ENCODE measurements at places on chromosomes 4 and X. TPM values are rescaled to one million over a fixed set of nuclear protein-coding genes. Genes with fewer than 3 reads are reported as not detected.

DNA sequence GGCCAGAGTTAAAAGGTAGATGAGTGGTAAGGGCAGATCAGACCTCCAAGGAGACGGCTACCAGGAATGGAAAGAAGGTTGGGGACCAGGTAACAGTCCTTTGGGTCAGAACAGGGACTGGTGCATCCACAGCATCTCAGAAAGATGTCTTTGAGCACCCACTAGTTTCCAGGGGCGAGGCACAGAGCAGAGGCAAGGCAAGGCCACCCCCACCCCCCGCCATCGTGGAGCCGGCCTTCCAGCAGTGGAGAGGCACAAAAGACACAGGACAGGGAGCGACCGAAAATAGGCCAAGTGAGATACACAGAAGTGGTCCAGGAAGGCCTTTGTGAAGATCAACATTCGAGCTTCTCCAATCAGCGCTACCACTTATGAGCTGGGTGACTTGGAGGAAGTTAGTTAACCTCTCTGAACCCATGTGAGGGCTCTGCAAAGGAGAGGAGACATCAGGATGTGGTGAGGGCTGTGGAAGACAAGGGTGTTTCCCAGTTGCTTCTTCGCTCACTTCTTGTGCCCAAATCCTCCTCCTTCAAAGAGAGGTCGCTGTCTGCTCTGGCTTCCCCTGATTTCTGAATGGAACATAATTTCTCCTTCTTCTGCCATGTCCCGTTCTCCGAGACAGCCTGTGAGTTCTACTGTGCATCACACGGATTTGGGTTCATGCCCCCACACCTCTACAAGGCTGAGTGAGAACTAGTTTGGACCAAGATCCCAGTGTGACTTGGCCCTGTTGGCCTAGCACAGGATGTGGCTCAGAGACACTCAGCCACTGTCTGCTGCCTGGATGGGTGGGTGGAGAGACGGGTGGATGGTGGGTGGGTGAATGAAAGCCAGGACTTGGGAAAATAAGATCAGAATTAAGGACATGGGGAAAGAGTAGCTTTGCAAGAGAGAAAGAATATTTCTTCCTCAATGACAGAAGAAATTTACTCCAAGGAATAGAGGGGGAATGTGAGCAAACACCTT, 16.7 kb upstream of the MSX1 start:
- no peak for DNase-seq

DNA sequence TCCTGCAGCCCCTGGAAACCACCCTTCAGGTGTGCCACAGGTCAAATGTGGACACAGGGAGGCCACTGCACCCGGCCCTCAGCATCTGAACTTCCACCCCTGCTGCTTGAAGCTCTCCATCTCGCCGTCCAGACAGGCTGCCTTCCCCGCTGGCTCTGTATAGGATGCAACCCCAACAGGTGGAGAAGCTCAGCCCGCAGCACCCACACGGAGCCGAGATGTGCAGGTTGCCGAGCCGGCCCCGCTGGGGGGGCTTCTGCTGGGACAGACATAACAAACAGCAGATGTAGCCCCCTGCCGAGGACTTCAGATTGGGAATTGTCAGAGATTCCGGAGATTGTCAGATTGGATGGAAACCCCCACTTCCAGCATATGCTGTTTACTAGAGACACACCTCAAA, 20.5 kb downstream of the TMEM187 start:
- no peak for DNase-seq

- DNase-seq = no peak
Observed at GRCh38 chr4:124450851-124451250, 261.7 kb downstream of the ANKRD50 start.

- no peak for DNase-seq
Observed at GRCh38 chr4:55314141-55314820, 31.8 kb upstream of the SRD5A3 start.

DNA sequence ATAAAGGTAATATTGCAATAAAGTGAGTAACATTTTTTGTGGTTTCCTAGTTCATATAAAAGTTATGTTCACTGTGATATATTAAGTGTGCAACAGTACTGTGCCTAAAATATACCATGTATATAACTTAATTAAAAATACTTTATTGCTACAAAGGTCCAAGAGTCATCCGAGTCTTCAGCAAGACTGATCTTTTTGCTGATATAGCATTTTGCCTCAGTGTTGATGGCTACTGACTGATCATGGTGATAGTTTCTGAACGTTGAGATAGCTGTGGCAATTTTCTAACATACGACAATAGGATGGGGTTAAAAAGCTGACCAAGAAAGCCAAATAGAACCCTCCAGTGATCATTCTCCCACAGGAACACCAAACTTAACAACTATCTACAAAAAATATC, 1302.7 kb downstream of the TECRL start:
- no peak for DNase-seq

GRCh38 chr4:95549246-95550114, 707 bp upstream of the UNC5C start:
- DNase-seq = no peak

GRCh38 chrX:13266641-13267345, 53.1 kb downstream of the ATXN3L start:
- no peak for DNase-seq

- DNase-seq = no peak
Observed at GRCh38 chrX:112081781-112082652, 559 bp downstream of the TRPC5 start.

DNA sequence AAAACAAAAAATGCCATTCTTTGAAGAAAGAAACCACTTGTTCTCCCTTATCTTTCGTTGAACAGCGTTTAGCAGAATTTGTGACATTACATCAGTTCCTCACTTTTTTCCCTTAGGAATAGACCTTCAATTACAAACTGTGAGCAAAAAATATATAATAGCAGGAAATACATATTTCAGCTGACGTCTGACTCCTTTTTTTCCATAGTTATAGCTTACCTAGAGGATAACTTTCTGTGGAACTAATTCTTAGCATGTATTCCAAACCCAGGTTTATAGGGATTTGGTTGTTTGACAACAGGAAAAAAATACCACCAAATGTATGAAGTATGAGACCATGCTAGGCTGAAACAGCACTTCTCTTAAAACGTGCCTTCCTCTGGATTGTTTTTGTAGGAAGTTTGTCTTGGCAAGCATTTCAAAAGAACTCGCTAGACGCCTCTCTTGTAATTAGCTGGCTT, 2.0 kb upstream of the LIMCH1 start:
- DNase-seq = no peak

DNA sequence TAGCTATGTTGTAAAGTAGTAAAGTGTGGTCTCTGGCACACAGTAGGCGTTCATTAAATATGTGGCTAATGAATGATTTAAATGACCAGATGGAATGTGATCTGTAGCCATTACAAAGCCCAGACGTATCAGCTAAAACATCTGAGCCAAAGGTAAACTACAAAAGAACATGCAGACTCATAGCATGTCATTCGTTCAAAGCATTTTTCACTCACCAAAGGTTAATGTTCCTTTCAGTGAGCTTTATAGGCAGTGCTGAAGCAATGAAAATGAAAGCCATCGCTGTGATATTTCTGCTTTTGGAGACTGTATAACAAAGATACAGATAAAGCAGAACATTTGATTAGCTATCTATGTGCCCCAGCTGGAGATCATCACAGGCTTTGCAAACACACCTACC, 50.5 kb downstream of the F9 start:
- no peak for DNase-seq

- no peak for DNase-seq
Observed at GRCh38 chrX:21528076-21528475, 130.1 kb downstream of the KLHL34 start.

DNA sequence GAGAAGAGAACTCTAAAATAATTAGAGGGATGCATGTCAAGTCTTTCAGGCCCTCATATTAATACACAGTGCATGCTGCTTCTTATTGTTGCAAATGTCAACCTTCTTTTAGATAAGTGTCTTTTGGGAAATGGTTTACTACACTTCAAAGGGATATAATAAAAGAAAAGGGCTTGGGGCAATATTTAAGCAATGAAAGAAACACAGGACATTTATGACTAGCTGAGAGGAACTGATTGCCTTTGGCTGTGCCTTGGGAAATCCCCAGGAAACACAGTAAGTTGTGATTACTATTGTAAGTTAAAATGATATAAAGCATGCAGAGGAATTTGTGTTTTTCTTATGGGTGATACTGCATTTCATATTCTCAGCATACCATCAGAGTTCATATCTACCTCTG, 1036.2 kb upstream of the GRID2 start:
- no peak for DNase-seq

- no peak for DNase-seq
Observed at GRCh38 chr4:76380561-76380960, 40.4 kb downstream of the CCDC158 start.

GRCh38 chr4:176789955-176790354, 2.8 kb downstream of the VEGFC start:
- DNase-seq = peak; percentile 46

GRCh38 chr4:64146030-64146429, 263.2 kb downstream of the TECRL start:
- DNase-seq = no peak

DNA sequence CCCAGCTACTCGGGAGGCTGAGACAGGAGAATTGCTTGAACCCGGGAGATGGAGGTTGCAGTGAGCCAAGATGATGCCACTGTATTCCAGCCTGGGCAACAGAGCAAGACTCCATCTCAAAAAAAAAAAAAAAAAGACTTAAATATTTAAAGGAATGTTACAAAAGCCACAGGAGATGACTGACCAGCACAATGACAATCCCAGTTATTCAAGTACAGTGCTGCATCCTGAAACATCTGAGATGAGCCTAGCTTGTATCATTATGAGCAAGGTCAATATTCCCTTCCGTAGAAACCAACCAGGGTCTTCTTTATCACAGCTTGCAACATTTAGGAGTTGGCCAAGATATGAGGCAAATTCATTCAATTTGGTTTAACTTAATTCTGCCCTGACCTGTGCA, 38.6 kb downstream of the LNX1 start:
- DNase-seq = no peak

DNA sequence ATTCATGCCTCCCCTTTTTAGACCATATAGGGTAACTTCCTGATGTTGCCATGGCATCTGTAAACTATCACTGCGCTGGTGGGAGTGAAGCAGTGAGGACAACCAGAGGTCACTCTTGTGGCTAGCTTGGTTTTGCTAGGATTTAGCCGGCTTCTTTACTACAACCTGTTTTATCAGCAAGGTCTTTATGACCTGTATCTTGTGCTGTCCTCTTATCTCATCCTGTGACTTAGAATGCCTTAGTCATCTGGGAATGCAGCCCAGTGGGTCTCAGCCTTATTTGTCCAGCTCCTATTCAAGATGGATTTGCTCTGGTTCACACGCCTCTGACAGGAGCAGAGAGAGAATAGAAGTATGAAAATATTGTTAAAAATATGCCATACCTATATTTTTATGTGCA, 355.7 kb downstream of the ADGRL3 start:
- DNase-seq = no peak

GRCh38 chr4:37528166-37528885, 157.8 kb downstream of the RELL1 start:
- DNase-seq = no peak

- DNase-seq = no peak
Observed at GRCh38 chr4:772776-773175, 53.2 kb downstream of the CPLX1 start.

DNA sequence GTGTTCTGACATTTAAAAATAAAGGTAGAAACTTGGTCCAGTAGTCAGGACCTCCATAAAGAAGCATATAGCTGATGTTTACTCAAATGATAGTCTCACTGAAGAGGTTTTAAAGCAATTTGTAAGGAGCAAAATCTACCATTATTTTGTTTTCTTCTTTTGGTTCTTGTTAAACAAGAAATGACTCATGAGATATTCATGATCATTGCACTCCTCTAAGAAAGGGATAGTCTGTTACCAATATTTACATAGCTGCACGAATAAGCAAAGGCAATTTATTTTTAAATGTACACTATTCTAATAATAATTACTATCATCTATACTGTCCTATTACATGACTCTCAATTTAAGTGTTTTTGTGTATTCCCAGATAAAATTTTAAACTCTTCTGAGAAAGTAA, 397.9 kb downstream of the FAM47B start:
- DNase-seq = no peak

DNA sequence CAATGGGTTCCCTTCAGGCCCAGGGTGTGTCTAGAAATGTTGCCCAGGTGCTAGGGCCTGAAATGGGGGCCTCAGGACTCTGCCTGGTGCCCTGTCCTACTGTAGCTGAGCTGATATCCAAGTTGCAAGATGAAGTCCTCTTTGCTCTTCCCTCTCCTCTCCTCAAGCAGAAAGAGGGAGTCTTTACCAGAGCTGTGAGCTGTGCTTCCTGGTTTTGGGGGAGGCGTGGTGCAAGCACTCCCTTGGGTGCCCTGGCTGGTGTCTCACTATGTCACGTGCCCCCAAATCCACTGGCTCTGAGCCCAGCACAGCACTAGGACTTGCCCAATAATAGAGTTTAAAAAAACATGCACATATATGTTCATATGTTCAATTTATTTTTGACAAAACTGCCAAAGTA, 29.3 kb upstream of the CT47A1 start:
- DNase-seq = no peak

GRCh38 chr4:19438233-19438632, 813.5 kb upstream of the SLIT2 start:
- DNase-seq = no peak

DNA sequence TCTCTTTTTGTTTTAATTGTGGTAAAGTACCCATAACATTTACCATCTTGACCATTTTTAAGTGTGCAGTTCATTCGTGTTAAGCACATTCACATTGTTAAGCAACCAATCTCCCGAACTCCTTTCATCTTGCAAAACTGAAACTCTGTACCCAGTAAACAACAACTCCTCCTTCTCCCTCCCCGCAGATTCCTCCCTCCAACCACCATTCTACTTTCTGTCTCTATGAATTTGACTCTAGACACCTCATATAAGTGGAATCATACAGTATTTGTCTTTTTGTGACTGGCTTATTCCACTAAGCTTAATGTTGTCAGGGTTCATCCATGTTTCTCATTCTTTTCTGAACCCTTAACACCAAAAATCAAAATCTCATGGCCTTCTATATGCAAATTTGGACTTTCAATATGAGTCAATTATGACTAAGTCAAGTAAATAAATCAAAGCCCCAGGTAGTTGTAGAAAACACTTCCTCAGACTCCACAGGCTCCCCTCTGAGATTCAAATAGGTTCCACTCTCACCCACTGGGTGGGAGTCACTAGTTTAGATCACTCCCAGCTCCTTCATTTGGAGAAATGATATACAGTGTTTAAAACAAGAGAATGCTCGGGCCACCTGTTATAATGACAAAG, 9.8 kb upstream of the RTL5 start:
- no peak for DNase-seq

The CHRDL1 gene
- total RNA-seq = not detected

The FABP2 gene
- total RNA-seq = not detected

The SHROOM2 gene
- 0.17 TPM for total RNA-seq

The GAGE12G gene
- not detected for total RNA-seq

The IBSP gene
- total RNA-seq = not detected

The CYLC1 gene
- total RNA-seq = not detected

Data from NCI-H460 (cell line).